Activated CD4-positive, alpha-beta T cell treated with anti-CD3 and anti-CD28 coated beads for 24 hours (primary cell): ENCODE measurements at places on chromosomes 5 and 9.

GRCh38 chr5:122442938-122443337 lies 130.9 kb downstream of the SNCAIP start:
- no peak for DNase-seq

DNA sequence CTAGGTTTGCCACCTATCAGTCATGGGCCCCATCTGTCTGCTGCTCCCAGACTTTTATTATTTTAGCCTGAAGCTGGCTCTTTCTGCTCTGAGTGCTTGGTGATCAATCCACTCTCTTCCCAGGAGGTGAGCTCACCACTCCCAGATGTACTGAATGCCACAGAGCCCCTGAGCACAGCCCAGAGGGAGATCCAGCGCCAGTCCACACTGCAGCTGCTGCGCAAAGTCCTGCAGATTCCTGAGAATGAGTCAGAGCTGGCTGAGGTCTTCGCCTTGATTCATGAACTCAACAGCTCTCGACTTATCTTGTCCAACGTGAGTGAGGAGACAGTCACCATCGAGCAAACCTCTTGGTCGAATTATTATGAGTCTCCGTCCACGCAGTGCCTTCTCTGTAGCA lies 36.0 kb downstream of the HMGXB3 start:
- DNase-seq = no peak

DNA sequence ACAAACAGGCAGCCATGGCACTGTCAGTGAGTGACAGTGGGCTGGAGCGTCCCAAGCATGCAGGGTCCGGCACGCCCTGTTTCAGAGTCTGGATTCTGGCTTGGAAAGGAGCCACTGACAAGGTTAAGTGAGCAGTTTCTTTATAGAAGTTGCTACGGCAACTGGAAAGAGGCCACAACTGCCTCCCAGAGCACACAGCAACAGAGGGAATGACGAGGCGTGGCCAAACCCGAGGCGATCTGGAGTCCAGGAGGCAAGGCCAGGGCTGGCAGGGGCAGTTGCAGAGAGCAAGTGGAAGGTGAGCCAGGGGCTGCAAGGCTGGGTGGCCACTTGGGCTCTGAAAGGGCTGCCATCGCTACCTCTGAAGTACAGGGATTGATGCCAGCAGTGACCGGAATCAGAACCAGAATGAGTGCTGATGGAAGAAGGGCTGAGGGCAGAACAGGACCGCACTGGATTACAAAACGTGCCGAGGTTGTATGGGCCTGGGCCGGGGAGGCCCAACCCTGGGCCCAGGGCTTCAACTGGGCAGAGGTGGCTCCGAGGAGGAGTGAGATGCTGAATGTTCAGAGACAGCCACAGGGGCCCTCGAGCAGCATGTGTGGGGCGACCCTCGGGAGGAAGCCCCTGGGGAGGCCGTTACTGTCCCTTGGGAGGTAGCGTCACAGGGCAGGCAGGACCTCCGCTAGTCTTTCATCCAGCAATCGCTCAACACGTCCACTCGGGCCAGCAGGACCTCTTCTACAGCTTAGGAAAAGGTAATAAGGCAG lies 4.6 kb downstream of the MRPL41 start:
- DNase-seq = no peak

GRCh38 chr9:120869726-120870125 lies 7.3 kb downstream of the PHF19 start:
- no peak for DNase-seq

GRCh38 chr5:56612759-56613158 lies 202.6 kb upstream of the MAP3K1 start:
- DNase-seq = no peak

DNA sequence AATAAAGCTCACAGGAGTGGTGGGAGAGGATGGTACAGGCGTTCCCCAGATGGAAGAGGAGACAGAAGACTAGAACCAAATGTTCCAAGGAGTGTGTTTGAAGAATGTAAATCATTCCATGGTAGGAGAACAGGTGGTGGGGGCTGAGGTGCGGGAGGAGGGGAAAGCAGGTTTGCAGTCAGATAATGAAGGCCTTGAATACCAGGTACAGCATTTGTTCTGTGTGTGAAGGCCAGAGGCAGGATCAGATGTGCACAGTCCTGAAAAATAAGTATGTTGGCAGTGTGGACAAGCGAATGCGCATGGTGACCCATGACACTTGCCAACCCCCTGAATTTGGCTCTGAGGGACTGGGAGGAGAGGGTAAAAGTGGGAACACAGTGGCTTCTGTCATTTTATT lies 59.9 kb upstream of the ALDH1B1 start:
- no peak for DNase-seq

DNA sequence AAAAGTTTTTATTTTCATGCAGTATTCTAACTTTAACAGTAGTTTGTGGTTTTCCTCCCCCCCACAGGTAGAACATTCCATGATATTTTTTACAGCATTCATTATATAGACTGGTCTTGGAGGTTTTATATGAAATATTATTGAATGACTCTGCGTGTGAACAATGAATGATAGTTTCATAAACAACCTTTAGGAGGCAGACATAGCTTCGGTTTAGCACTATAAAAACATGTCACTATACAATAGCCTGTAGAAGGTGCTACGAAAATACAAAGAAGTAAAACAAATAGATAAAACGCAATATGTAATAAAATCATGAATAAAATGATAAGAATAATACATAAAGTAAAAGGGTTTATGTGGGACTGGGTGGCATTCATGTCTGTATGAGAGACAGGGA lies 8.5 kb downstream of the KLF4 start:
- no peak for DNase-seq

GRCh38 chr5:9547122-9547947 lies 1.5 kb upstream of the SEMA5A start:
- DNase-seq = no peak

DNA sequence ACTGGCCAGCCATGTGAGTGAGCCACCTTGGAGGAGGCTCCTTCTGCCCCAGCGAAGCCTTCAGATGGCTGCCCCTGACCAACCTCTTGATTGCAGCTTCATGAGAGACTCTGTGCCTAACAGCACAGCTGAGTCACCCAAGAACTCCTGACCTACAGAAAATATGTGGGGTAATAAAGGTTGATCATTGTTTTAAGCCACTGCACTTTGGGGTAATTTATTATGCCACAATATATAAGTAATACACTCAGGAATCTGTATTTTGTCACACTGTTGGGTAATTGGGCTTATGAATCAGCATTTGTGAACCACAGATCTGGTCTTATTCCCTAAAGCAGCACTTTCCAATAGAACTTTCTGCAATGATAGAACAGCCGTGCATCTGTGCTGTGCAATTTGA lies 24.4 kb upstream of the VDAC1 start:
- DNase-seq = no peak

DNA sequence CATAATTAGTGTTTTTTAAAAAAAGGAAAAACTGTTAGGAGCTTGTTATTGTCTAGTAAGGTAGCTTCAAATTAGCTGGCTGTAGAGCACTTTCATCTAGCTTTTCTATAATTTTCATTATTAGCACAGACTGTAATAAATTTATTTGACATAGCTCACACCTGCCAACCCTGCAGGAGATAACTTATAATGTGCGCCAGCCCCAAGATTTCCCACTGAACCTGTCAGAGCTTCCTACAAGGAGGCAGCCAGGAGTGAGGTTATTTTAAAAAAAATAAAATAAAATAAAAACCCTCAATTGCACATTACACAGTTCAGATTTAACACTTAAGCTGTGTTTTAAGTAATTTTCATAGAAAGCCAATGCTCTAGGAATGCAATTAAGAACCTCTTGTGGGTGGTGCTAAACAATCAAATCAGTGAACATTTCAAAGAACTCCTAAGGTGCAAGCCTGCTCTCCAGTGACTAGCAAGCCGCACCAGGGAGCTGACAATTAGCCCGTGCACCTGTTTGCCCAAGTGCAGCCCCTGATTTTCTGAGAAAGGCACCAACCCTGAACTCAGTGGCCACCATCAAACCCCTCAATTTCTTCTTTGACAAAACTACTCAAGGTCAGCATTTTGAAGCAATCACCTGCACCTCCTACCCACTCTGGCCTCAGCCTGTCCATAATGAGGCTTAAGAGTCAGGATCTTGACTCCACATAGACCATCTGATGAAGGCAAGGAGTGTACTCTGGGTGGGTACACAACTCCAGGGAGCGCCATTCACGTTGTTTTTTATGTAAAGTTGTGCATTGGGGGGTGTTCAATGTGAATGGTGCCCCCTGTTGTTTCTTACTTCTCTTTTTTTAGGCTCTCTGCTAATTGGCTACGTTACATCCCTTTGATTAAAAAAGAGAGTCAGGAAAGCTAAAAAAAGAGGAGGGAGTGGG lies 385.3 kb upstream of the WWC1 start:
- no peak for DNase-seq

- DNase-seq = no peak
Measured at GRCh38 chr5:96330530-96331140, 102.4 kb downstream of the PCSK1 start.

DNA sequence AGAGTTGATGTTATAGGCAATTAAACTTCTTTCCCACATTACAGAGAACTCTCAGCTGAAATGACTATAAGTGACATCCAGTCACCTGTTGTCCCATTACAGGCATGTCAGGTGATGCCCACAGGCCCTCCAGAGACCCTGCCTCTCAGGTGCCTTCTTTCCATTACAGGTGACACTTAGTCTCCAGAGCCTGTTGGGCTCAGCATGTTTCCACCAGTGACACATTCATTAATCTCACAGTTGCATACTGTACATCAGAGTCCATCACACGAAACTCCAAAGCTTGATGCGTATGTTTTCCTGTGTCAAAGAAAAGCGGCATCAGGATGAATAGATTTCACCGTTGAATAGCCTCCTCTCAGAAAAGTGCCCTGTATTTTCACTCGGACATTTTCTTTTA lies 14.6 kb downstream of the PRUNE2 start:
- DNase-seq = no peak

GRCh38 chr9:107447081-107447480 lies 42.5 kb downstream of the KLF4 start:
- DNase-seq = no peak

DNA sequence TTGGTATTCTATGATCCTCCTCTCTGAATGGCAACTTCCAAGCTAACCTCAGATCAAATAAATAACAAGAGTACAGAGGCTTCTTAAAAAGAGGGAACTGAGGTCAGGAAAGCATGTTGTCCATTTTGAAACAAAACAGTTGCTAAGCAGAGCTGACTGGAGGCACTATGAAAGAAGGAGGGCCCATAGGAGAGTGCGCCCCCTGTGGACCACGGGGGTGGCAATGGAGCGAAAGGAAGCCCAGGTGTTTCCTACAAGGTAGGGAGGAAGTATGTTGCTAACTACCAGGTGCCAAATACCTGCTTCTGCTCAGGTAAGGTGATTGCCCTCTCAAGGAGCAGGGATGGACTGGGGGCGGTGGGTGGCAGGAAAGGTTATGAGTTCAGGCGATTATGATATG lies 101.8 kb upstream of the MAST4 start:
- no peak for DNase-seq

- DNase-seq = no peak
Measured at GRCh38 chr9:92610470-92611420, 59.2 kb downstream of the IPPK start.

DNA sequence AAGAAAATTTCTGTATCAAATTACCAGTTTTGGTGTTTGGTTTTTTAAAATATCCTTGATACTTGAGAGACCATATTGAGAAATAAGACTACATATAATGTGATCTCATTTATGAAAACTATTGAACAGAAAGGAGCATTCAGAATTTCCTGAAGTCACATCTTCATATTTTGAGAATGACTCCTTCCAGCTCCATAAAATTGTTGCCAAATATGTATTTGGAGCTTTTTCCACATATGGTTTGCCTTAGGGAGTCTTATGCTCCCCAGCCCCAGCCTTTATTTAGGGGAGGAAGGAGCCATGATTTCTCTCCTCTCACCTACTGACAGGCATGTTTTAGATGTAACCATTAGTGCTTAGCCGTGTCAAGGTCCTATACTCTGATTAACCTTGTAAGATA lies 51.1 kb downstream of the GCNT1 start:
- no peak for DNase-seq

DNA sequence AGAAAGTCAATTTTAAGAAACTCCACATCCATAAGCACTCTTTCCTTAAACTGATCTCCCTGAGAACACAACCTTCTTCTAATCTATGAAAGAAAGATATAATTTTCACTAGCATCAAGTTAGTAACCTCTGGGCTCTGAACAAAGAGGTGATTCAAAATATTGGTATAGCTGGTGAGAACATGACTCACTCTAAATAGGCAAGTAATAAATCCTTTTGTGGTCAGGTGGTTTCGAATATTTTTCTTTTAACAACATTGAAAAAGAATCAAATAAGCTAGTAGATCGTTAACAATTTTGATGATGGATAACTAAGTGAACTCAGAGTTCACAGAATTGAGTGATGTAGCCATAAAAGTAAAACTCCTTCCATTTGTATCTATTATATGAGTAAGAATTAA lies 150.6 kb upstream of the IQGAP2 start:
- DNase-seq = no peak
